ENCODE measurements at places on chromosomes 6 and 20.

GRCh38 chr6:43020847-43021246 is 576 bp upstream of the RRP36 start:
- H3K36me3 ChIP-seq, result no peaks in the 10 kb centered on the region
- H3K27ac ChIP-seq, result peak overlapping the region; percentile 34
- H3K4me3 ChIP-seq, result peak overlapping the region; percentile 86
- H3K27me3 ChIP-seq, result no peaks in the 10 kb centered on the region

GRCh38 chr6:52416629-52417151 is 3.5 kb upstream of the EFHC1 start:
- H3K36me3 ChIP-seq, result no peaks in the 10 kb centered on the region
- H3K27me3 ChIP-seq, result no peaks in the 10 kb centered on the region
- H3K4me1 ChIP-seq, result no peaks in the 10 kb centered on the region
- no peak overlapping the region for H3K4me3 ChIP-seq
- no peak overlapping the region for H3K27ac ChIP-seq

DNA sequence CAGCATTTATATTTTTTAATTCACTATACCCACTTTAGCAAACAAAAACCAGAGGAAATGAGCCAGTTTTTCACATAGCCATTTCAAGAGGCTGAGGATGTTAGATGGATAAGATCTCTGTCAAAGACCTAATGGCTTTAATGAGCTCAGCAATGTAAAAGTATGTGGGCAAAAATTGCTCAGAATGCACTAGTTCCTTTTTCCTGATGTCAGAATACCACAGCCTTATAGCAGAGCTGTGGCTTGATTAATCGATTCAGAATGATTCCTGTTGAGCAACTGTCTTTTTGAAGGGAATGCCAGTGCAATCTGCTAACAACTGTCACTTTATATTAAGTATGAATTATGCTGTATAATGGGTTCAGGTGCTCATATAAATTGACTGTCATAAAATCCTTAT is 100.6 kb upstream of the HIVEP1 start:
- no peaks in the 10 kb centered on the region for H3K4me1 ChIP-seq
- no peak for ATAC-seq
- no peaks in the 10 kb centered on the region for H3K36me3 ChIP-seq
- no peaks in the 10 kb centered on the region for H3K27me3 ChIP-seq
- no peak overlapping the region for H3K4me3 ChIP-seq
- no peak overlapping the region for H3K27ac ChIP-seq

DNA sequence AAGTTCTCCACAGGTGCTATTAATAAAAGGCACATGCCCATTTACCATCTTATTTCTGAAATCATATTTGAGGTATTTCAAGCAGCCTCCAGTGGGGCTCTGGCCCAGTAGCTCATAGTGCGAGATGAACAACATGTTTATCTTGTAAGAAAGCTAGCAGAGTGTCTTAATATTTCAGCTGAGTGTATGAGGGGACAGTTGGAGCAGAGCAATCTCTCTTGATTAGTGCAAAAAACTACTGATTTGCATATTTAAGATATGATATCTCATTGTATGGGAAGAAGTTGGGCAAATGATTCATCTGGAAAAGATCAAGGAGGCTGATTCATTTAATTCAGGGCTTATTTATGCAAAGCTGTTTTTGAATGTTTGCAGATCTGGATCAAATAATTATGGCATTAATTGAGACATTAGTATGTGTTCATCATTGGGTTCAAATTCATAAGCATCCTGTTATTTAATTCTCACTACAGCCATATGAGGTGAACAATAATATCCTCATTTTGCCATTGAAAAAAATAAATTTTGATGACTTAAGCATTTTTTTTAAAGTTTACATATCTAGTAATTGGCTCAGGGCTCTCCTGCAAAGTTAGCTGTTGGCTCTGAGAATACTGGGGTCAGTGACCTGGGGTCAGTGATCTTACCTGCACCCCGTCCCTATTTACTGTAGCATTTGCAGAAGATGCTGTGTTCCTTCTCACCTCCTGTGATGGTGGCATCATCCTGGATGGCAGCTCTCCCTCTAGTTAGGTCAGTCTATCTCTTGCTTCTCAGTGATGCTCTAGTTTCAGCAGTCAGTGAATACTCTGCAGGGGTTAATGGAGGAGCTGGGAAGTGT is 24.1 kb upstream of the GCLC start:
- H3K27me3 ChIP-seq, result no peaks in the 10 kb centered on the region
- H3K36me3 ChIP-seq, result no peaks in the 10 kb centered on the region
- H3K4me3 ChIP-seq, result no peak overlapping the region
- no peak overlapping the region for H3K27ac ChIP-seq
- no peak for ATAC-seq

- no peaks in the 10 kb centered on the region for H3K4me1 ChIP-seq
- H3K27me3 ChIP-seq, result no peaks in the 10 kb centered on the region
- no peak overlapping the region for H3K4me3 ChIP-seq
- no peak for ATAC-seq
- no peaks in the 10 kb centered on the region for H3K36me3 ChIP-seq
- H3K27ac ChIP-seq, result no peak overlapping the region
Observed at GRCh38 chr6:53588816-53589509, 44.1 kb upstream of the GCLC start.

DNA sequence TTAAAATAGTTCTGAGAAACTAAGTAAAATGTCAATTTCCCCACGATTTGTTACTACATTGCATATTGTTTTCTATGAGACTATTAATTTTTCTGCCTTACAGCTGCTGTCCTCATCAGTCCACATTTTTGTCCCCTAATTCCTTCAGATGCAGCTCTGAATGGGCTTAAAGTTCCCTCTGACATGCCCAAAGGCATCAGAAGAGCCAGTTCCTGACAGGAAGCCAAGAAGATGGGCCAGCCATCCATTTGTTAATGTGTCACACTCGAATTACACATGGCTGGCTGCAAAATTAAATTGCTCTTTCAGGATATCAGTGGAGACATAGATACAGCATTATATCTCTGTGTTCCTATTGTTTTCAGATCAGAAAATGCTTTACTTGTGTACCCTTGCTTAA is 1223.0 kb downstream of the EPHA7 start:
- no peaks in the 10 kb centered on the region for H3K36me3 ChIP-seq
- ATAC-seq, result no peak
- H3K4me3 ChIP-seq, result no peak overlapping the region
- H3K27me3 ChIP-seq, result no peaks in the 10 kb centered on the region
- no peak overlapping the region for H3K27ac ChIP-seq

- no peaks in the 10 kb centered on the region for H3K27me3 ChIP-seq
- H3K4me1 ChIP-seq, result no peaks in the 10 kb centered on the region
- ATAC-seq, result no peak
- no peaks in the 10 kb centered on the region for H3K36me3 ChIP-seq
Observed at GRCh38 chr6:75044846-75045245, 161.0 kb downstream of the COL12A1 start.

GRCh38 chr6:81934936-81935335 is 182.5 kb upstream of the TENT5A start:
- no peaks in the 10 kb centered on the region for H3K36me3 ChIP-seq
- H3K27ac ChIP-seq, result no peak overlapping the region
- no peak overlapping the region for H3K4me3 ChIP-seq
- H3K27me3 ChIP-seq, result no peaks in the 10 kb centered on the region

DNA sequence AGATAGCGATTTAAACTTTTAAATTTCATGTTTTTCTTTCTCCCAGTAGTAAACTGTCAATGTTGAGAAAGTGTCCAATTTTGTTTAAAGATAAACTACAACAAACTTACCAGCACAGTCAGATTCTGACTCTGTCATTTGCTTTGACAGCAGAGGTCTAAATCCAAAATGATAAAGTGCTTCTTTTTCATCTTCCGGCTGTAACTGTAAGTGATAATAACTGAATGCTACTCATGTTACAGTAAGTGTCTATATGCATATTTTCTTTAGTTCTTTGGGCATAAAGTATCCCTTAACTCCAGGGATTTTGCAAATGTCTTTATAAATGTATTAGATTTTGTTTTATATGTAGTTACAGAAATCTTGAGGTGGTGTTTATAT is 610.4 kb downstream of the RFPL4B start:
- no peak overlapping the region for H3K27ac ChIP-seq
- ATAC-seq, result no peak

- H3K27me3 ChIP-seq, result no peaks in the 10 kb centered on the region
- no peak overlapping the region for H3K4me3 ChIP-seq
- peaks cover 66% of the 10 kb centered on the region for H3K4me1 ChIP-seq
- H3K36me3 ChIP-seq, result no peaks in the 10 kb centered on the region
- H3K27ac ChIP-seq, result peak overlapping the region; percentile 62
Observed at GRCh38 chr6:16244446-16244845, 6.1 kb downstream of the GMPR start.

DNA sequence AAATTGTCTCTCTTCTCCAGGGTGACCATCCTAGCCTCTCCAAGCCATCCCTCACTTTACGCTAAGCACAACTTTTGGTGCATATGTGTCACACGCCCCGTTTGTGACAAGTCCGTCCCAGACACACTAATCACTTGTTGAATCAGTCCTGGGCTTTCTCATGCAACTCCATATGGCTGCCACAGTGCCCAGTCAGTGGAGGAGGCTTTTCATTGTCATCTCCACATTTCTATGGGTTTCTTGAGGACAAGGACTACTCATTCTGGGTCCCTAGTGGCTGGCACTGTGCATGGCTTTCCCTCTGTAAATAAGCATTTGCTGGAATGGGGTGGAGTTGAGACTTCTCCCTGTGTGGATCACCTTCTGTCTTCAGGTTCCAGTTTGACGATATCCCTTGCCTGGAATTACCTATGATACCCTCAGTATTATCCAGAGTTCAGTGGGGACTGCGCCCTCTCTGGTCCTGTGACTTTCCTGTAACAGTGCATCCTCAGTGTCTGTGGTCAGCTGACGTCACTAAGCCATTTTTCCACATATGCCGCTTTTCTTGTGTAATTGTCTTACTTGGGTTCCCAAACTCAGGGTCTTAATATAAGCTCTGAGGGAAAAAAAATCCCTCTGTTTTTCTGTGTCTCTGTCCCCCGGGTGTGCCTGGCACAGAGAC is 59.8 kb upstream of the MYL9 start:
- peaks cover 7% of the 10 kb centered on the region for H3K36me3 ChIP-seq
- ATAC-seq, result no peak
- no peak overlapping the region for H3K4me3 ChIP-seq
- peak overlapping the region; percentile 15 for H3K27ac ChIP-seq

GRCh38 chr6:97092673-97093305 is 168.3 kb downstream of the KLHL32 start:
- H3K4me3 ChIP-seq, result no peak overlapping the region
- H3K27me3 ChIP-seq, result no peaks in the 10 kb centered on the region
- H3K36me3 ChIP-seq, result no peaks in the 10 kb centered on the region
- no peak for ATAC-seq
- H3K4me1 ChIP-seq, result no peaks in the 10 kb centered on the region
- H3K27ac ChIP-seq, result no peak overlapping the region

DNA sequence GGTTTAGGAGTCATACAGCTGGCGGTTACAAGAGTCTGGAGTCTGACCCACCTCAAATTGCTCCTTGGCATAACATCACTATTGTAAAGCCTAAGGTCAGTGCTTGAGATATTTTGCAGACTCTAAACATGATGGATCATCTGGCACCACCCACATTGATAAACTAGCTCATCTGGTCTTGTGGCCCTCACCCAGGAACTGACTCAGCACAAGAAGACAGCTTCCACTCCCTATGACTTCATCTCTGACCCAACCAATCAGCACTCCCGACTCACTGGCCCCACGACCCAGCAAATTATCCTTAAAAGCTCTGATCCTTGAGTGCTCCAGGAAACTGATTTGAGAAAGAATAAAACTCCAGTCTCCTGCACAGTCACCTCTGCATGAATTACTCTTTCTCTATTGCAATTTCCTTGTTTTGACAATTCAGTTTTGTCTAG is 115.9 kb downstream of the CD24 start:
- no peaks in the 10 kb centered on the region for H3K4me1 ChIP-seq
- no peaks in the 10 kb centered on the region for H3K36me3 ChIP-seq
- H3K27ac ChIP-seq, result no peak overlapping the region

- H3K36me3 ChIP-seq, result no peaks in the 10 kb centered on the region
- no peak for ATAC-seq
- H3K4me3 ChIP-seq, result no peak overlapping the region
Observed at GRCh38 chr20:673603-674001, 2.0 kb downstream of the SCRT2 start.

GRCh38 chr6:87919416-87919815 is 128.2 kb upstream of the SPACA1 start:
- no peak overlapping the region for H3K27ac ChIP-seq
- no peak for ATAC-seq
- H3K27me3 ChIP-seq, result no peaks in the 10 kb centered on the region
- no peaks in the 10 kb centered on the region for H3K4me1 ChIP-seq

- no peak for ATAC-seq
- H3K4me3 ChIP-seq, result no peak overlapping the region
- H3K27ac ChIP-seq, result no peak overlapping the region
- H3K27me3 ChIP-seq, result no peaks in the 10 kb centered on the region
- peaks cover 5% of the 10 kb centered on the region for H3K36me3 ChIP-seq
Observed at GRCh38 chr6:85620308-85620707, 22.4 kb downstream of the SYNCRIP start.

DNA sequence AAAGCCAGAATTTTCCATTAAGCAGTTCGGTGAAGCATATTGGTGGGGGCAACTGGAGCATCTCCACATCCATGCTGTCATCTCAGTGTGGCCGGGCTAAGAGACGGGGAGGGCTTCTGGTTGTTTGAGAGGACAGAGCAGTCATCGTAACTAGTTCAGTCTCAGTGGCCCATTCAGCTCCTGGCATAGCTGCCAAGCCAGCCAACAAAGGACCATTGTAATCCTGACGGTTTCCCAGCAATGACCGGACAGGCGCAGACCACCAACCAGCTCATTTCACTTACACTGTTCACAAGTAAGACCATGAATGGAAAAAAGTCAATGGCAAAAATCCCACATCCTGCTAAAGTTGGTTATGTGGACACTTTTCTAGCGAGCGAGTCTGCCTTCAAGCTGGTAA is 14.9 kb upstream of the HDDC2 start:
- H3K4me1 ChIP-seq, result no peaks in the 10 kb centered on the region
- ATAC-seq, result no peak
- no peak overlapping the region for H3K4me3 ChIP-seq

DNA sequence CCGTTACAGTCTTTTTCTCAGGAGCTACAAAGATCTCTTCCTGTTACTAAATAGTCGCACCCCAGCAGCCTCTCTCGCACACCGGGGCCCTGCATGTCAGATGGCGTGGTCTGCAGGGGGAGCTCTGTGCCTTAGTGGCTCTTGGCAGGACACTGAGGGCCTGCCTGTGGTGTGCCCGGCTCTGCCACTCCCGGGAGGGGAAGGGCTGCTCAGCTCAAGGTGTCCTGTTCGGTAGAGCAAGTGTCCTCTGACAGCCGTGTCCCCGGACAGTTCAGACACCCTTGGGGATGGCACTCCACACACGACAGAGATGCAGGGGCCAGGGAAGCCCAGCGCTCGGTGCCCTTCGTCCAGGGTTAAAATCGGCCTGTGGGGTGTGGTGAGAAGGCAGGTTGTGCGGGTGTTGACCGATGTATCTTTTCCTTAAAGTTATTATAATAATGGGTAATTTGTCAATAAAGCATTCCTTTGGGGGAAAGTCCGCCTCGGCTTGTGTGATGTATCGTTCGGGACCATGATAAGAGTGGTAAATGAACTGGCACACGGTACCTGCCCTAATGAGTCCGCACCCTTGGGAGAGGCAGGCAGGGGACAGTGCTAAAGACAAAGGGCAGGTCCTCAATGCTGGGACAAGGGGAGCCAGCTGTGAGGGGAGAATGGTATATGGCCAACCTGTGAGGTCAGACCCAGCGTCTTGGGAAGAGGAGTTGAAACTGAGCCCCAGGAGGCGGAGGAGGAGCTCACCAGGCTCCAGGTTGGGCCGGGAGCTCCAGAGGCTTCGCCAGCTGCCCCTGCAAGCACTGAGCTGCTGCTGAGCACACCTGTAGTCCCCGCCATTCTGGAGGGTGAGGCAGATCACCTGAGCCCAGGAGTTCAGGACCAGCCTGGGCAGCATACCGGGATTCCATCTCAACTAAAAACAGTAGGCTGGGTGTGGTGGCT is 3.6 kb upstream of the DNAJC5 start:
- H3K36me3 ChIP-seq, result no peaks in the 10 kb centered on the region
- H3K27me3 ChIP-seq, result no peaks in the 10 kb centered on the region
- H3K27ac ChIP-seq, result no peak overlapping the region
- ATAC-seq, result no peak
- H3K4me3 ChIP-seq, result no peak overlapping the region
- peaks cover 3% of the 10 kb centered on the region for H3K4me1 ChIP-seq

Data from gastroesophageal sphincter (tissue), 4 donors.